ENCODE measurements at places on chromosomes 7 and 10. TPM values are rescaled to one million over a fixed set of nuclear protein-coding genes. Genes with fewer than 3 reads are reported as not detected.

- no peak for DNase-seq
- H3K4me1 ChIP-seq, result no peaks in the 10 kb centered on the region
- H3K4me3 ChIP-seq, result no peak overlapping the region
- no peaks in the 10 kb centered on the region for H3K27me3 ChIP-seq
These were observed 330.2 kb upstream of the FZD1 start for GRCh38 chr7:90933984-90934383.

GRCh38 chr10:44207160-44207559, 177.7 kb downstream of the CXCL12 start:
- no peaks in the 10 kb centered on the region for H3K4me1 ChIP-seq
- H3K27me3 ChIP-seq, result peaks cover 2% of the 10 kb centered on the region
- H3K36me3 ChIP-seq, result no peaks in the 10 kb centered on the region
- H3K27ac ChIP-seq, result no peak overlapping the region
- DNase-seq, result no peak

HOXA4 gene
- total RNA-seq, result not detected

DNA sequence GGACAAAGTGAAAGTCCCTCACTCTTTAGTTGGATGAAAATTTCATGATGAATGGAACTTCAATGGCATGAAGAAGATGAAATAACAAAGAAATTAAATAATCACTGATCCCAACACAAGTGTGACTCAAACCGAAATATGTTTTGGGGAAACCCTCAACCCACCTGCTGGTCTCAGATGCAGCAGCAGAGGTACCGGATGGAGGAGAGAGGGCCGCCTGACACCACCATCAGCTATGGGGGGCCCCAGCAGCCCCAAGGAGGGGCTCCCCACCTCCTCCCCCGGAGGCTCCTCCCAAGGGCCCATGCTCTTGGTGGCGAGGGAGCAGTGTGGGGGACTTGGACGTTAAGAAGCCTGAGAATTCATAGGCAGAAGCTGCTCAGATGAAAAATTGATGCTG, 137.2 kb upstream of the ADARB2 start:
- no peak overlapping the region for H3K4me3 ChIP-seq
- no peaks in the 10 kb centered on the region for H3K27me3 ChIP-seq
- H3K36me3 ChIP-seq, result no peaks in the 10 kb centered on the region
- H3K27ac ChIP-seq, result no peak overlapping the region
- DNase-seq, result no peak

UTF1 gene
- 0.28 TPM for total RNA-seq

DNA sequence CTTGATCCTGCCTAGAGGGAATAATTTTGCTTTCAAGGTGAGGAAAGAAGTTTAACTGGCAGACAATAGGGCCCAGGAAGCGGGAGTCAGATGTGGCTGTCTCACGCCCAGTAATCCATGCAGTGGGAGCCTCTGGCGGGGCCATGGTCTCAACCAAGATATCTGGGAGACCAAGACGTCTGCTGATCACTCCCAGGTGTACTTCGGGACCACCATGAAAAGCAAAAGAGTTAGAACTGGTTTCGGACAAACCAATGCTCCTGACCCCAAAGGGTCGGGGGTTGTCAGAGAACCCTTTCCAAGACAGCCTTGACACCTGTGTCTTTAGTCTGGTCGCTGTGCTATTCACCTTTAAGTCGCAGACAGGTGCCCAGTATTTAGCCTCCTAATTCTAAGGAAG, 256.9 kb upstream of the MBL2 start:
- DNase-seq, result no peak
- no peak overlapping the region for H3K27ac ChIP-seq
- no peaks in the 10 kb centered on the region for H3K4me1 ChIP-seq
- no peak overlapping the region for H3K4me3 ChIP-seq

- H3K27me3 ChIP-seq, result peaks cover 16% of the 10 kb centered on the region
- no peaks in the 10 kb centered on the region for H3K36me3 ChIP-seq
- no peak overlapping the region for H3K27ac ChIP-seq
- H3K4me3 ChIP-seq, result no peak overlapping the region
These were observed 25.7 kb downstream of the MRPS33 start for GRCh38 chr7:140989068-140989467.

DNA sequence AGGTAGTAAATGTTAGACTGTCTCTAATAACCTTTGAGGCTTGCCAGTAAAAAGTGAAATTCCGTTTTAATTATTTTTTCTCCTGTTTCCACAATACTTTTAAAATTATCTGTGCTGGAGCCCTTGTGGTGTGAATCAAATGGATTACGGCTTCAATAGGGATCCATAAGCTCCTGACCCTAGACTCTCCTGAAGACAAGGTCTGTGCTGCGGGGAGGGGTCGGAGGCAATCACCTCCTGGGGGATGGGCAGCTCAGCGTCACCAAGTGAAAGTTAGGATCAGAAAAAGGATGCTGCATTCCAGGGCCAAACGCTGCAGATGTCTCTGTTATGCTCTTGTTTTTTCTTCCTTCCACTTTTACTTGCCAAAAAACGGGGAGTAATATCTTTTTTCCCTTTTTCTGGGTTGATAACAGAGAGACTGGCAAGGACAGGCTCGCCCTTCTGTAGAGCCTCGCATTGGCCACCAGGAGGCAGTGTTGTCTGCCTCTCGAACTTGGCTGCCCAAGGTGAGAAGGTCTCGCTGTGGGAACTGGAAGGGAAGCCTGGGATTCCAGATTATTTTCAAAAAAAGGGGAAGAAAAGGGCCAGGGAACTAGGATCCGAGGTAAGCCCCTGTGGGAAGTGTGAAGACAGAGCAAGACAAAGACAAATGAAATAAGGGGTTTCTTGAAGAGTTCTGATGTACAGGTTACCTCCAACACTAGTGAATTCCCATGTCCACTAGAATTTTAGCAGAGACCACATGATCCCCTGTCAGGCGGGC, 621.9 kb downstream of the ACTR3B start:
- no peaks in the 10 kb centered on the region for H3K4me1 ChIP-seq
- no peaks in the 10 kb centered on the region for H3K36me3 ChIP-seq
- no peak overlapping the region for H3K27ac ChIP-seq
- H3K27me3 ChIP-seq, result no peaks in the 10 kb centered on the region
- DNase-seq, result no peak

DNA sequence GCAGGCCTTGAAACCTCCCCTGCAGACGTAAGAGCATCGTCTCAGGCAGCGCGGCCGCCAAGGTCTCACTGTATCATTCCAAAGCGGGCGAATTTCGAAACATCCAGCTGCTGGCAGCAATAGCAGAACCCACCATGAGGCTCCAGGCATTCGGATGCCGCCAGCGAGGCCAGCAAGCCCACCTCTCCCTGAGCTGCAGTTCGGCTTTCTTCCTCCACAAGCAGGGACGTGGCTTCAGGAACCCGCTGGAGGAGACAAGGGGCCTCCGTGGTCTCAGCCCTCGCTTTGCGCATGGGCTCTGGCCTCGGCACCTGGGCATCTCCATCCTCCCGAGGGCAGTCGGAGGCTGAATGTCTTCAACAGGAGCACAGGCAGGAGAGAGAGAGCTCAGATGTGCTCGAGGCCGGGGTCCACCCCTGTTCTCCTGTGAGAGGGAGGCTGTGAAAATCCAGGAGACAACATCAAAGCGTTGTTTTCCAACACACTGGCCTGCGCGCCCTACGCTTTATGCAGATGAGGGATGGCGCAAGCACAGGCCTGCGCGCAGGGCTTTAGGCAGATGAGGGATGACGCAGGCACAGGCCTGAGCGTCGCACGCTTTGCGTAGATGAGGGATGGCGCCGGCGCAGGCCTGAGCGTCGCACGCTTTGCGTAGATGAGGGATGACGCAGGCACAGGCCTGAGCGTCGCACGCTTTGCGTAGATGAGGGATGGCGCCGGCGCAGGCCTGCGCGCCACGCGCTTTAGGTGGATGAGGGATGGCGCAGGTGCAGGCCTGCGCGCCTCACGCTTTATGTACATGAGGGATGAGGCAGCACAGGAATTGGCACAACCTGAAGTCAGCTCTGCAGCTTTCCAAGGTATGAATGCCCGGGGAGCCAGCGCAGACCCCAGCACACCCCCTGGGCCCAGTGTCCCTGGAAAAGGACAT, 103.2 kb downstream of the WDR37 start:
- H3K27ac ChIP-seq, result no peak overlapping the region
- no peaks in the 10 kb centered on the region for H3K36me3 ChIP-seq
- H3K4me3 ChIP-seq, result peak overlapping the region; percentile 31

DNA sequence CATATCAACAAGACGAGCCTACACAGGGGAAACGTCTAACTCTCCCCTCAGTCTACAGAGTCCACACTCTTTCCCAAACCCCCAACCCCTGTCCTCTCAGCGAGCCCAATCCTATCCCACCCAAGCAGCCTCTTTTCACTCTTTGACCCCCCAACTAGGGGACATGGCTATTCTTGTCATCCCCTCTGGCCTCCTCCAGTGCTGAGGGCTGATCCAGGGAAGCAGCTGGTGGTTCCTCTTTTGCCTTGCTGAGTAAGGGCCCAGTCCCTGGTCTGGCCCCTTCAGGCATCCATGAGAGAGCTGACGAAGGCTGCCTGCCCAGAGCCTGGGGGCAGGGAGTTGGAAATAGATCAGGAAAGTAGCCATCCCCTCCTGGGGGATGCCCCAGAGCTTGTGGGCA, 6.4 kb downstream of the NOBOX start:
- peaks cover 11% of the 10 kb centered on the region for H3K27me3 ChIP-seq
- DNase-seq, result no peak
- no peak overlapping the region for H3K4me3 ChIP-seq
- H3K36me3 ChIP-seq, result no peaks in the 10 kb centered on the region
- H3K27ac ChIP-seq, result no peak overlapping the region

SRRM3 gene
- 0.11 TPM for total RNA-seq

COX19 gene
- total RNA-seq, result 17.2 TPM

- no peak overlapping the region for H3K4me3 ChIP-seq
- DNase-seq, result no peak
- no peak overlapping the region for H3K27ac ChIP-seq
- peaks cover 39% of the 10 kb centered on the region for H3K36me3 ChIP-seq
These were observed 53.0 kb downstream of the COPG2 start for GRCh38 chr7:130615583-130615982.

GRCh38 chr10:6128591-6129251, 39.9 kb downstream of the RBM17 start:
- peak overlapping the region; percentile 16 for H3K27ac ChIP-seq
- H3K4me1 ChIP-seq, result peaks cover 32% of the 10 kb centered on the region

GRCh38 chr7:116271161-116271913, 61.0 kb downstream of the TES start:
- no peak overlapping the region for H3K4me3 ChIP-seq
- DNase-seq, result no peak
- H3K27ac ChIP-seq, result no peak overlapping the region
- H3K36me3 ChIP-seq, result no peaks in the 10 kb centered on the region
- H3K4me1 ChIP-seq, result peaks cover 2% of the 10 kb centered on the region

DNA sequence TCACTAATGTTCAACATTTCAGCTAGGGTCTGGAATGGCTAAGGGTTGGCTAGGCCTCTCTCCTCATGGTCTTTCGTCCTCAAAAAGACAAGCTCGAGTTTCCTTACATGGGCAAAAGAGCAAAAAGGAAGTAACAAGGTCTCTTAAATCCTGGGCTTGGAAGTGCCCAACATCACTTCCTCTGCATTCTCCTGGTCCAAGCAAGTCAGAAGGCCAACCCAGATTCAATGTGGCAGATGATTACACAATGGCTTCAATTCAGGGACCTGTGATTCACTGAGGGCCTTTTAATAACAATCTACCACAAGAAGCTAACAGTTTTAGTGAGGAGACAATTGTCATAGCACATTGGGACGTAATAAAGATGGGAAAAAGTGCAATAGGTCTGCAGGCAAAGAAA, 4.4 kb upstream of the NUP205 start:
- H3K4me1 ChIP-seq, result peaks cover 6% of the 10 kb centered on the region
- H3K36me3 ChIP-seq, result no peaks in the 10 kb centered on the region
- no peak for DNase-seq
- H3K27ac ChIP-seq, result no peak overlapping the region

DNA sequence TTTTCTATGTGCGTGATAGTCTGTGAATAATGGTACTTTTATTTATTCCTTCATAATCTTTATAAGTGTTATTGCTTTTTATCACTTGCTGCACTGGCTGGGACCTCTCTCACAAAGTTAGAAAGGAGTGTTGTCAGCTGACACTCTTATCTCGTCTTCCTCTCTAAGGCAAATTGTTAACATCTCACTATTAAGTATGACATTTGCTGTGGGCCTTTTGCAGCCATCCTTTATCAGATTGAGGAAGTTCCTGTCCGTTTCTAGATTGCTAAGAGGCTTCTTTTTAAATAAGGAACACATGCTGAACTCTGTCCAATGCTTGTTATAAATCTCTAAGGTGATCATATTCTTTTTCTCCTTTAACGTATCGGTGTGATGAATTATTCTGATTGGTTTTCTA, 27.4 kb upstream of the DIP2C start:
- no peak for DNase-seq
- no peaks in the 10 kb centered on the region for H3K36me3 ChIP-seq
- H3K4me3 ChIP-seq, result no peak overlapping the region
